ENCODE measurements at places on chromosomes 1 and 21.

DNA sequence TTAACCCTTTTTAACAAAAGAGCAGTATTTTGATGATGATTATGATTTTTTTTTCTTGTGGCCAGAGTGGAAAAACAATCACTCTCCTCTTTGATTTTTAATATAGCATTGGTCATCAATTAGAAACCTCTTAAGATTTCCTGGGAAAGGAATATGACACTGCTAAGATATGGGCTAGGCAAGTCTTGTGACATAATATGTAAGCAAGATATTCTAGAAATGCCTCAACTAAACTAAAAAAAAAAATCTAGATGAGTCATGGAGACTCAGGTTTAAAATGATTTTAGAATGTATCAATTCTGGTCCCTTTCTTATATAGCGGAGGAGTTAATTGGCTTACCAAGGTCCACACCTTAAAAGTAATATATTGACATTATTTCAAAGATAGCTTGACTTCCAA is 60.3 kb upstream of the JUN start:
- DNase-seq = no peak

DNA sequence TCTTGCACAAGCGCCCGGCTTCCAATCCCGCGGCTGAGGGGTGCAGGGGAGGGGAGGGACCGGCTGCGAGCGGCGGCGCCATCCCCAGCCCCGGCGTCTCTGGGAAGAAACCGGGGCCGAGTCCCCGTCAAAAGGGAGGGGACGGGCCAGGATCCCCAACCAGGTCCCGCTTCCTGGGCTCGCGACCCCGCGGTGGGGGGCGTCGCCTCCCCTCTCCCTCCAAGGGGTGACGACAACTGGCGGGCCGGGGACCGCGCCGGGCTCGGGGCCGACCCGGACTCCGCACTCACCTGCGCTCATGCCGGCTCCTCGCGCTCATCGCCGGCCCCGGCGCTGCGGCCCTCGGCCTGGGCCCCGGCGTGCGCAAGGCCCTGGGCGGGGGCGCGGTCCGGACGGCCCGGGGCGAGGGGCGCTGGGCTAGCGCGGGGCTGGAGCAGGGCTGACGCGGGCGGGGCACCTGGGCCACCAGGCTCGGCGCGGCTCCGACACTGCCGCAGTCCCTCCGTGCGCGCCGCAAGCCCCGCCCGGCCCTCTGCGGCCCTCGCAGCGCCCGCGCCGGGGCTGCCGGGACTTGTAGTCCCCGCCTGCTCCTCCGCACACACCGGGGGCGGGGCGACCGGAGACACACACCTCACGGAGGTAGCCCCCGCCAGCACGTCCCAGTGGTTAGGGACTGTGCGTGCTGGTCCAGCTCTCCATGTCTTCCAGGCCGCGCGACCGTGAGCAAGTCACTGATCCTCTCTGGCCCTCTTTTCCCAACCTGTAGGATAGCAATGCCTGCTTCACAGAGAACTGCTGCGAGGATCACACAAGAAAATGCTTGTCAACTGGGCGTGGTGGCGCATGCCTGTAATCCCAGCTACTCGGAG is at the start of gene ATP13A2:
ATP13A2 (minus strand) TSS at position 490 of the 869 bp plus-strand sequence; CDS start at position 300, 190 bp downstream.
- DNase-seq = peak; percentile 82

DNA sequence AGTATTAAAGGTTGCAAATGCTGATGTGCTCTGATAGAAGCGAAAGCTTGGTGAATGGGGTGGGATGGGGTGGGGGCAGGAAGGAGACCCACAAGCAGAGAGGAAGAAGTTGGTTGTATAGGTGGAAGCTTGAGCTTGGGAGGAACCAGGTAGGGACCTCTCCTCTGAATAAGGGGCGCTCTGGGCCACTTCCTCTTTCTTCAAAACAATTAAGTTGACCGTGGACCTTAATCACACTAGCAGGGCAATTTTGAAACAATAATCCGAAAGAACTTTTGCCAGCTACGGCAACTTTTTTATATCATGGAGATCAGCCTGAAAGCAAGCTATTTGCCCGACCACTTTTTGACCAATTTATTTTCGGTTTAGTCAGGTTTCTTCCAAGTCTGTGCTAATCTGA is 1.9 kb upstream of the DYRK1A start:
- no peak for DNase-seq

- no peak for DNase-seq
These were observed 14.9 kb downstream of the LIX1L start for GRCh38 chr1:145942871-145943270.

DNA sequence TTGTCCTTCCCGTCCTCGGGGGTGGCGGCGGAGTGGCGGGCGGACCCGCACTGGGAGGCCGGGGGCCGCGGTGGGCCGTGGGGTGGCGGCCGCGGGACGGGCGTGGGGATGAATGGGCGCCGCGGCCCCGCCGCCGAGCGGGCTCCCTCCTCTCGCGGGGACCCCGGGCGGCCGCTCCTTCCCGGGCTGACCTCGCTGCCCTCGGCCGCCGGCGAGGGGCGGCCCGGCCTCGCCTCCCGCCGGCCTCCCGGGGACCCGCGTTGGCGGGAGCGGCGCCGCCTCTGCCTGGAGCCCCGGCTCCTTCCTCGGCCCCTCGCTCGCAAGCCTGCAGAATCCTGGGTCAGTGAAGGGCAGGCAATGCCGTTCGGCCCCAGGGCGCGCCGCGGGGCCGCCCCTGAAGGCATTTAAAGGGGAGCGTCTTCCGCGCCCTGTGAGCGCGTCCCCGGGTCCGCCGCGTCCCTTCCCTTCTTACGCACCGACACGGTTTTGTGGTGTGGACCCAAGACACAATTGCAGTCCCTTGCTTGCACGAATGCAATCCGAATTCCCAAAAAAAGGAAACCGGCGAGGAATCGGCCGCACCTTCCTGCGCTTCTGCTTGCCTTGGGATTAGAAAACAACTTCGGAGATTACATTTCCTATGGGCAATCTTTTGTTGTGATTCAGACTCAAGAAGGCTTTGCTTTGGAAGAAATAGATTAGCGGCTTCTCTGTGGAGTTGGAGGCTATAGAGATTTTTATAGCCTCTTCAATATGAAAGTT is 776 bp downstream of the ITSN1 start:
- no peak for DNase-seq

DNA sequence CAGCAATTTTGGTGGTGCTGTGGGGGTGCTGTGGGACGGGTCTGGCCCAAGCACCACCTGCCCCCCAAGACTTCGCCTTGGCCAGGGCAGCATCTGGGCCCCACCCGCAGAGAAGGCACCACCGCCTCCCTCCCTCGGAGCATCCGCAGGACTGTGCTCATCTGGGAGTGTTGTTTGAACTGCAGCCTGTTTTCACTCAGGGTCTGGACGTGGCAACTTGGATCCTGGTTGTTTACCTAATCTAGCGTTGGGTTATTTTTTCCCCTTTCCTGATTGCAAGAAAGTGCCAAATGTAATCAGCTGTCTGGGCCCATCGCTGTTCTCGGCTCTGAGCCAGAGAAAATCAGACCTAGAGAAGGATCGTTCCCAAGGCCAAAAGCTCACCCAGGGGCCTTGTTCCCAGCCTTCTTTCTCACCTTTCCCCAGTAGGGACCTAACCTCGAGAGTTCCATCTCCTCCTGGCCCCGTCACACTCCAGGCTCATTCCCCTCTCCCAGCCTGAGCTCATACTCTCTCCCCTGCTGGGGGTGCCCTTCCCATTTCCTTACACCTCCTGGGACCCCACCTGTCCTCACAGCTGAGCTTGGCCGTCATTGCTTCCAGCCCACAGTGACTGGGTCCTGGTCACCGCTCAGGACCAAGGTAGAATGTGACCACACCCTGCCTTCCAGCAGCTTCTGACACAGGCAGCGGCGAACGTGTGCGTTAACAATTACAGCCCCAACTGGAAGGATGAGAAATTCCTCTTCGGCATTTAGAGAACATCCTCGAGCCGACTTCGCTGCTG is 72.0 kb upstream of the FAM20B start:
- DNase-seq = no peak

GRCh38 chr1:215543191-215543606 is 23.9 kb upstream of the KCTD3 start:
- DNase-seq = no peak

- DNase-seq = no peak
These were observed 10.8 kb upstream of the EYA3 start for GRCh38 chr1:28099050-28099769.

GRCh38 chr1:162371611-162372010 is 5.0 kb downstream of the SPATA46 start:
- no peak for DNase-seq
